ENCODE measurements at places on chromosomes 13 and 19.

- no peak for DNase-seq
Observed at GRCh38 chr13:31996601-31997000, 35.0 kb upstream of the FRY start.

- DNase-seq, result no peak
Observed at GRCh38 chr13:81493144-81493543, 1152.2 kb upstream of the SPRY2 start.

DNA sequence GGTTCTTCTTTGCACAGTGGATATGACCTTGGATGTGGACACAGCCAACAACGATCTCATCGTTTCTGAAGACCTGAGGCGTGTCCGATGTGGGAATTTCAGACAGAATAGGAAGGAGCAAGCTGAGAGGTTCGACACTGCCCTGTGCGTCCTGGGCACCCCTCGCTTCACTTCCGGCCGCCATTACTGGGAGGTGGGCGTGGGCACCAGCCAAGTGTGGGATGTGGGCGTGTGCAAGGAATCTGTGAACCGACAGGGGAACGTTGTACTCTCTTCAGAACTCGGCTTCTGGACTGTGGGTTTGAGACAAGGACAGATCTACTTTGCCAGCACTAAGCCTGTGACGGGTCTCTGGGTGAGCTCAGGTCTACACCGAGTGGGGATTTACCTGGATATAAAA lies 9.4 kb downstream of the RFPL4AL1 start:
- DNase-seq, result no peak

GRCh38 chr13:48264058-48264457 lies 31.1 kb downstream of the ITM2B start:
- DNase-seq, result no peak

DNA sequence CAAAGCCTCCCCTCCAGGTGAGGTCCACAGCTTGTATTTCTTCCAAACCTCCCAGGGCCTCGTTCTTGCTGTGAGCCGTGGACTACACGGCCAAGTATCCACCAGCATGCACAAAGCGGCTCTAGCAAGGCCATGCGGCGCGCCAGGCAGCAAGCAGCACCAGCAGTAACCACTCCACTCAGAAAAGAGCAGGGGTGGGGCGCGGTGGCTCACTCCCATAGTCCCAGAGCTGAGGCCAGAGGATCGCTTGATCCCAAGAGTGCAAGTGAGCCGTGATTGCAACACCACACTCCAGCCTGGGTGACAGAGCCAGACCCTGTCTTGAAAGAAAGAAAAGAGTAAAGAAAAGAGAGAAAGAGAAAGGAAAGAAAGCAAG lies 4.7 kb downstream of the CCDC8 start:
- DNase-seq, result peak; percentile 71

GRCh38 chr13:102517959-102518358 lies 78.8 kb upstream of the TPP2 start:
- peak; percentile 1 for DNase-seq

Data from tongue (tissue), 3 donors.